ENCODE measurements at places on chromosomes 12 and 14.

GRCh38 chr12:45216983-45217485 is 1.1 kb downstream of the ANO6 start:
- no peak for DNase-seq

DNA sequence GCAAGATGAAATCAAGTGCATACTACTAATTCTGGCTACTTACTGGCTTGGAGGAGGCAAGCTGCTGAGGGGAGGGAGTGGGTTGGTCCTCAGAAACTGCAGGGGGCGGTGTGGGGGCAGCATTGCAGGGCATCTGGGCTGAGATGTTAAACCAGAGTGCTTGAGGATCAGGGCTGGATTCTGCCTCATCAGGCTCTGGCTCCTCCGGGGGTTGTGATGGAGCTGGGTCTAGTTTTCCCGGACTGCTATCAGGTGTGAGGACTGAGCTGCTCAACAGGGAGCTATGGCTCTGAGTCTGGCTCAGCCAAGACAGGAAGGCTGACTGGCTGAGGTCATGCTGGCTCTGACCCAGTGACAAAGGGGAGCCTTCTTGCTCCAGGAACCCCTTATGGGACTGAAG is 28.6 kb downstream of the BAZ2A start:
- peak; percentile 19 for DNase-seq

GRCh38 chr14:31084385-31084784 is 58.2 kb upstream of the STRN3 start:
- DNase-seq, result no peak

DNA sequence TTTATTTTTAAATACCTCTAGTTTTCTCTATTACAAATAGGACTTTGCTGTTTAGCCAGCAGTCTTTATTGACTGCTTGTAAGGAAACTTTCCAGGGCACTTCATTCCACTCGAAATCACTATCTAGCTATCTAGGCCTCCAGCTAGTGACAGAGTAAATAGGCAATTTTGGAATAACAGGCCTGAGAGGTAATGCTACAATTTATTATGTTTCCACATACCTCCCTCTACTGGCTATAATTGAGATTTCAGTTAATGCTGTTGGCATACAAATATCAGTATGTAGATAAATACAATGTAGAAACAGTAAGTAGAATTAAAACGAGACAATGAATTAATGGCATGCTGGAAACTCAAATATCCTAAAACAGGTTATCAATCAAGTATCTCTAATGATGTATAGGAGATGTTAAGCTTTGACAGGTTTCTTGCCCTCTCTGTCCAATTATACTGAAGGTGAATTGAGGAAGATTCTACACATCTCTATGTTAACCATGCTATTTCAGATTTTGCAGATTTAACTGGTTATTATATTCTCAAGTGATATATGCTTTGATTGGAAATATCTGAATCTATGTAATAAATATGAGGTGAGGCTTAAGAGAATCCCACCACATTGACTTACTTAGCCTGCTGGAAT is 7.2 kb downstream of the DTD2 start:
- DNase-seq, result no peak

GRCh38 chr12:52322069-52322468 is 871 bp upstream of the KRT83 start:
- DNase-seq, result no peak

DNA sequence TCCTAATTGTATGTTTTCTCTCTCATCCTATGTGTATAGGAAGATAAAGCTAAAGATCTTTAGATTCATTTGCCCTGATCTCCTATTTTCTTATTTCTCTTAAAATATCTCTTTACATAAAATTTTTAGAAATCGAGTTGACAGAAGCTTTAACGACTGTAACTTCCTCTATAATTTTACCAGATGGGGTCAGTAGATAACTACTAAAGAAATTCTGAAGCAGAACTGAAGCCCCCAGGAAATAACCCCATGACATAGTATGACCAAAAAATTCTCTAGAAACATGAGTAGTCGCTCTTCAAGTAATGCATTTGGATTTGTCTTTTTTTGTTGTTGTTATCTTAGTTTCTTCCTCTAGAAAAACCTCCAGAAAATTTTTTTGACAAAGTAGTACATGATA is 288.0 kb downstream of the ERC1 start:
- DNase-seq, result no peak

DNA sequence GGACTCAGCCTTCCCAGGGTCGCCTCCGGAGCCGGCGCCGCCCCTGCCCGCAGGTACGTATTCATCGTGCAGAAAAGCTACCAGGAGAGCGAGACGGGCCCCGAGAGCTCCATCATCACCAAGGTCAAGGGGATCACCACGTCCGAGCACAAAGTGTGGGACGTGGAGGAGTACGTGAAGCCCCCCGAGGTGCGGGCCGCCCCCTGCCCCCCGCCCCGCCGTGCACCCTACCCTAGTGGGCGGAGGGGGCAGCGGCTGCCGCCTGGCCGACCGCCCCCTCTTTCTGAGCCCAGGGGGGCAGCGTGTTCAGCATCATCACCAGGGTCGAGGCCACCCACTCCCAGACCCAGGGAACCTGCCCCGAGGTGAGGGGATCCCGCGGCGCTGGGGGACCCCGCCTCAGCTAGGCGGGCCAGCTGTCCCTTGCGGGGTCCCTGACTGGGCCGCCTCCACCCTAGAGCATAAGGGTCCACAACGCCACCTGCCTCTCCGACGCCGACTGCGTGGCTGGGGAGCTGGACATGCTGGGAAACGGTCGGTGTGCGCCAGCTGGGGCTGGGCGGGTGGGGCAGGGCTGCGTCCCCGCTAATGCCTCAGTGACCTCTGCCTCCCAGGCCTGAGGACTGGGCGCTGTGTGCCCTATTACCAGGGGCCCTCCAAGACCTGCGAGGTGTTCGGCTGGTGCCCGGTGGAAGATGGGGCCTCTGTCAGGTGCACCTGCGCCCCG is 973 bp downstream of the P2RX2 start:
- DNase-seq, result no peak

GRCh38 chr12:52628111-52628507 is 9.8 kb upstream of the KRT73 start:
- no peak for DNase-seq

DNA sequence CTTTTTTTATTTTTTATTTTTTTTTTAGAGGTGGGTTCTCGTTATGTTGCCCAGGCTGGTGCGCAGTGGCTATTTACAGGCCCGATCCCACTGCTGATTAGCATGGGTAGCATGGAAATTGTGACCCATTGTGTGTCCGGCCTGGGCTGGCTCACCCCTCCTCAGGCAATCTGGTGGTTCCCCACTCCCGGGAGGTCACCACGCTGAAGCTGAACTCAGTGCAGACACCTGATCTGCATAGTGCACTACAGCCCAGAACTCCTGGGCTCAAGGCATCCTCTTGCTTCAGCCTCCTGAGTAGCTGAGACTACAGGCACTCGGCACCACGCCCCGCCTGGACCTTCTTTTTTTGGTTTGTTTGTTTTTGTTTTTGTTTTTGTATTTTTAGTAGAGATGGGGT is 5.5 kb upstream of the CD4 start:
- DNase-seq, result no peak

DNA sequence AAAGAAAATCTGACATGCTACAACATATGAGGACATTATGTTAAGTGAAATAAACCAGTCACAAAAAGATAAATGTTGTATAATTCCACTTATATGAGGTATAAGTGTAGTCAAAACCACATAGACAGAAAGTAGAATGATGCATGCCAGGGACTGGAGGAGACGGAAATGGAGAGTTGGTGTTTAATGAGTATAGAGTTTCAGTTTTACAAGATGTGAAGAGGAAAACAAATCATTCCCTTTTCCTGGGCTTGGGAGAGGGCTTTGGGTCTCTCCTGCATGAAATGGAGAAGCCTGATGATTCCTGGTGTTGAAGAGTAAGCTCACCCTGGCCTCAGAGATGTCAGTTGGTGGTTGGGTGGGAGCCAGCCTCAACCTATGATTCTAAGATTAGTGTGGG is 158.4 kb upstream of the PLXNC1 start:
- DNase-seq, result no peak

All from activated CD4-positive, alpha-beta T cell treated with anti-CD3 and anti-CD28 coated beads for 4 hours (primary cell).